GM06990 (cell line): ENCODE measurements at places on chromosomes 4 and X.

DNA sequence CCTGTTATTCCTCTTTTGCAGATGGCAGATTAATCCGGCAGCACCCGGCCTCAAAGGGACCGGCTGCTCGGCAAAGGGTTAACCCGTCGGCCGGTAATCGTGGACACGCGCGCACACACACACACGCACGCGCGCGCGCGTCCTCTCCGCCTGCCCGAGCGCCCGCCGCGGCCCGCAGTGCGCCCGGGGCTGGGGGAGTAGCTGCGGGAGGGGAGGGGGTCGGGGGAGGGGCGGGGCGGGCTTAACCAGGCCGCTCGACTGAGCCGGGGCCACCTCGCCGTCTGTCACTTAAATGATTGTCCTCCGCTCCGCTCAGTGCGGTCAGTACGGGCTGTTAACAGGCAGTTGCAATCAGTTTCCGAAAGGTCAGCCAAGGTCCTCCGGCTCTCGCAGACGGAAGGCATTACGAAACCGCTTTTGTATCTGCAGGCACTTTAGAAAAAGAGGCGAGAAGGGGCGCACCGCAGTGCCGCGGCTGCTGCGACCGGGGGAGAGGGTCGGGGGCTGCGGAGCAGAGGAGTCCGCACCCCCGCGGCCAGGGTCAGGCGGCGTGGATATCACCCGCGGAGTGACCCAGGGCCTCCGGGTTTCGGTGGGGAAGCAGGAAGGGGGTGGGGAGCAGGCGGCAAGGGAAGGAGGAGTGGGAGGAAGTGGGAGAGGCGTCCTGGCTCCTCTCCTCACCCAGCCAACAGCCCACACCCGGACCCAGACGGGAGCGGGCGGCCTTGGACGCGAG, 57.3 kb upstream of the BCOR start:
- DNase-seq = no peak

DNA sequence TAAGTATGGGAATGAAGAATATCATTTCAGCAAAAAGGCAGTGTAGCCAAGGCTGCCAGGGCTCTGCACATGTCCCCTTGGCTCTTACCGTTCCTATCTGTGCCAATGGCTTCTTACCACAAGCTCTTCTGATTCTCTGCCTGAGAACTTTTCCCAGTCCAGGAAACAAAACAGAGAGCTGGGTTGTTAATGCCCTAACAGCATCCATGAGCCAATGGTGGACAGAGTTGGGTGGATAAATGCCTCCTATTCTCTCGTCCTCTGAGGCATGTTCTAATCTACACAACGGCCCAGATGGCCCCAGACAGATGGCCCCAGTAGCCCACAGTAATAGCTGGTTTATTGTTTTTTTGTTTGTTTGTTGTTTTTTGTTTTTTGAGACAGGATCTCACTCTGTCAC, 28.0 kb downstream of the SCD5 start:
- DNase-seq = no peak

DNA sequence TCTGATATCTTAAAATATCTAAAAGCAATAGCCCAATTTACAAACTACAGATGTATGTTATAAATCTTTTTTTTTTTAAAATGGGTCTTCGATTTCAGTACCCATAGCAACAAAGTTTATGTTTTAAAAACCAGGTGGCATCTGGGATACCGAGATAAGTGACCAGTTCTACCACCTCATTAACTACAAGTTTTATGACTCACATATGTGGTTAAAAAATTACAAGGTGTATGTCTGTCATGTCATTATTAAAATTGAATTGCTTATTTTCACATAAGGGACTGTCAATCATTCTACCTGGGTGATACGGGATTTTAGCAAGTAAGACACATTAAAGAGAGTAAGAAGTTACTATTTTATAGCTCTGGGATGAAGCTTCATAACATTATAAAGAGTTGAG, 192.0 kb upstream of the ETNPPL start:
- no peak for DNase-seq

GRCh38 chrX:11867610-11868345, 109.7 kb downstream of the MSL3 start:
- DNase-seq = no peak

DNA sequence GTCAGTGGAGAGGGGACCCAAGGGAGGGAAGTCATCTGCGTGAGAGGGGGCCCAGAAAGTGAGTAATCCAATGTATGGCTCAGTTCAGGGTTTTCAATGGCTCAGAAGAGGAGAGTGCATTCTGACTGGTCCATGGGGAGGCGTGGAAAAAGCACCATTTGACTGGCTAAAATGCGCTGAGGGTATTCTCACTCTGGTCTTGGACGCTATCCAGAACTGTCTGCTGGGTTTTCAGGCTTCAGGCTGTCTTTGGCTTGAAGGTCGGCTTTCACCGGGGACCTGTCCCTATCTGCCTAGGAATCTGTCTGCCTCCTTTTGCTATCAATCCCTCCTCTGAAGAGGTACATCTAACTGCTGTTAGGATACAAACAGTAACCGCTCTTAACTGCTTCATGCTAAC, 26.4 kb downstream of the EPGN start:
- no peak for DNase-seq

- DNase-seq = peak; percentile 44
Measured at GRCh38 chr4:1130316-1131186, 17.2 kb upstream of the RNF212 start.

DNA sequence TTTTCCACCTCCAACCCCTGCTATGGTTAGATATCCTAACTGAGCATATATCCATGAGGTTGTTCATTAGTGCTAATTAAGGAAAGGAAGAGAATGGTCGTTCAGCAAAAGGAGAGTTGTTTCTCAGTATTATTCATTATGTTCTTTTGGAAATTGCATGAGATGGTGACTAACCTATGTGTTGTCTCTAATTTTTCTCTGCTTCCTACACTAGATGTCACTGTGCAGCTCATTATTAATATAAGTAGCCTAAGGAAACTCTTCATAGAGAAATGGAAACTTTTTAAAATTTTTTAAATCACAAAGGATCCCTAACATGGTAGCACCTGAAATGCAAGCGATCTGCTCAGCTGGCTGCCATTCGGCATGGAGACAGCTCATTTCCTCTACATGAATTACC, 67.7 kb upstream of the FAM9A start:
- no peak for DNase-seq

- no peak for DNase-seq
Measured at GRCh38 chrX:154742613-154743012, 8.3 kb downstream of the GAB3 start.

DNA sequence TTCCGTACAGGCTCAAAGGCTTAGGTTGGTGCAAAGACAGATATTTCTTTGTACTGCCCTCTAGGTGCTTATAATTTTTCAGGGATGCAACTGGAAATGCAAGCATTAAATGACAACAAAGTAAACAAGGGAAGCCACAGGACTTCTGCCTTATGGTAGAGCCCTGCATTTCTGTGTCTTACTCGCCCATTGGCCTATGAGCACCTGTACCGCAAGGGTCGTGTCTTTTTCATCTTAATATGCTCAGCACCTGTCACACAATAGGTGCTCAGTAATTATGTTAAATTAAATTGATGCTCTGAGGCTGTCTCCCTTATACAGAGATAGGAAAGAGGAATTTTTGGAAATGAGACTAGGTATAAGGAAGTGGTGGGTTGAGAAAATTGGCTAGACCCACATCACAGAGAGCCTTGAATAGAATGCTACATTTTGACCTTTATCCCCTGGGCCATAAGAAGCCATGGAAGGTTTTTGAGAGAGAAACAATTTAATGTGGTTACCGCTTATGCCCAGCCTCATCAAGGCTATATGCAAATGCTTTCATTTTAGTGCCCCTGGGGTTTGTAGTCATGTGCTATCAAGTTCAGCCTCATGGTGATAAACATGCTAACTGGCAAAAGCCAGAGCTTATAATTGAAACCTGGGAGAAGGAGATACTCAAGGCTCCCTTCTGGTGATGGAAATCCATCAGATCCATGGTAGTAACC, 16.3 kb downstream of the VSIG4 start:
- no peak for DNase-seq

DNA sequence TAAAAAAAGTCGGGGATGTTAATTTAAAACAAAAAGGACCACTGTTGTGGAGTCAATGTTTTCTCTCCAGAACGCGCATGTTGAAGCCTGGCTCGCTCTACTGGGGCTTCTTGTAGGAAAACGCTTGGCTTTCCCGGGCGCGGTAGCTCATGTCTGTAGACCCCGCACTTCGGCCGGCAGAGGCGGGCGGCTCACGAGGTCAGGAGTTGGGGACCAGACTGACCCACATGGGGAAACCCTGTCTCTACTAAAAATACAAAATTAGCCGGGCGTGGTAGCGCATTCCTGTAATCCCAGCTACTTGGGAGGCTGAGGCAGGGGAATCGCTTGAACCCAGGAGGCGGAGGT, 15.6 kb downstream of the NELFA start:
- no peak for DNase-seq

DNA sequence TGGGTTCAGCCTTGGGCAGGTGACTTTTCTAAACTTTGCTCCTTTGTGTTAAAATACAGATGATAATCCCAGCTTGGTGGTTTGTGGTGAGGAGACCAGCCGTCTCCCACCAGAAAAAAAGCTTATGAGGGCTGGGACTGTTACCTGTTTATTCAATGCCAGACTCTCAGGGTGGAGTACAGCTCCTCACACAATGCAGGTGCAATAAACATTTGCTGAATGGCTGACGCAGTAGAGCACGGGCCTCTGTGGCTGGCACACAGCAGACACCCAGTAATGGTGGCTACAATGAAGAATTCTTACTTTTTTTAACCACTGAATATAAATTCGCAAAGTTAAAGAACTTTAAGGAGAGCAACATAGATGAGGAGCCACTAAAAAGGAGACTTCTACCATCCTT, 30.2 kb downstream of the BEND4 start:
- DNase-seq = no peak

- no peak for DNase-seq
Measured at GRCh38 chr4:150411520-150411919, 170.4 kb upstream of the MAB21L2 start.

- DNase-seq = no peak
Measured at GRCh38 chr4:43352859-43353258, 460.3 kb downstream of the GRXCR1 start.

- no peak for DNase-seq
Measured at GRCh38 chr4:182310316-182310715, 67.1 kb downstream of the TENM3 start.

GRCh38 chrX:47568656-47569295, 7.8 kb downstream of the ARAF start:
- DNase-seq = no peak

GRCh38 chrX:130772105-130772775, 130.8 kb downstream of the ENOX2 start:
- DNase-seq = no peak

DNA sequence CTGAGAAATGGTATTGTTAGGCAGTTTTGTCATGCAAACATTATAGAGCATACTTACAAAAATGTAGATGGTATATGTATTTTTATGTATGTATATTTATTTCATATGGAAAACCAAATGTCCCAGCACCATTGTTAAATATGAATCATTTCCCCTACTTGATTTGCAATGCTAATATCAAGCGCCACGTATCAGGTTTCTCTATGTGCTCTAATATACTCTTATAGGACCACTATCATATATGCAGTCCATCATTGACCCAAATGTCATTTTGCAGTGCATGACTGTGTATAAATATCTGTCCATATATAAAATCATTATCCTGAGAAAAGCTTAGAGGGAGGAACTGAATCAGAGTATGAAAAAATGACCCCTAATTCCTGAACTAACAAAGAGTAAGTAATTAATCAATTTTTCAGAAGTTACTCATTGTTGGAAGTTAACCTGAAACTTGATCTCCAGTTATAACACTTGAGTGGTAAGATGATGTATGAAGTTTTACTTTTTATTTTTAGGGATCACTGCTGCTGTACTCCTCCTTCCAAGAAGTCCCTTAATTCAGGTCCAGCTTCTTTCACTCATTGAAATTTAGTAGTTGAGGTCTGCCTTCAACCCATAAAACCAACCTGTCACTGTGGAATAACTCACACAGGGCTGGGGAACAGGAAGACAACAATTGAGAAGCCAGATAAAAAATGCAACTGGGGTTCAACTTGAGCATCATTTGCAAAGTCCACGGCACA, 134.8 kb upstream of the LDB2 start:
- no peak for DNase-seq

DNA sequence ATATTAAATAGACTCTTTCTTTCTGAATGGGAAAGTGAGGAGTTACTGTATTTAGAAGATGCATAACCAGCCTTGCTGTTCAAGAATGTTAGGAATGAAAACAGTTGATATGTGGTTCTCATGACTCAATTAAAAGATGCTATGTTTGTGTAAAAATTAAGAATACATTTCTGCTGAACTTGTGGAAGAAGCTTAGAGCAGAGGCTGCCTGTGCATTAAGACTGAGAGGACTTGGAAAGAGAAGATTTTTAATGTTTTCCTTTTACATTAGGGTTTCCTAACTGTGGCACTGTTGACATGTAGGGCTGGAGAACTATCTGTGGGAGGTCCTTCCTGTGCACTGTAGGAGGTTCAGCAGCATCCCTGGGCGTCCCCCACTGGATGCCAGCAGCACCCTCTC, 137.7 kb downstream of the GPR143 start:
- DNase-seq = no peak
